ENCODE measurements at places on chromosomes 2 and 18.

GRCh38 chr18:58544616-58545337, 84.1 kb downstream of the ALPK2 start:
- no peak for DNase-seq

DNA sequence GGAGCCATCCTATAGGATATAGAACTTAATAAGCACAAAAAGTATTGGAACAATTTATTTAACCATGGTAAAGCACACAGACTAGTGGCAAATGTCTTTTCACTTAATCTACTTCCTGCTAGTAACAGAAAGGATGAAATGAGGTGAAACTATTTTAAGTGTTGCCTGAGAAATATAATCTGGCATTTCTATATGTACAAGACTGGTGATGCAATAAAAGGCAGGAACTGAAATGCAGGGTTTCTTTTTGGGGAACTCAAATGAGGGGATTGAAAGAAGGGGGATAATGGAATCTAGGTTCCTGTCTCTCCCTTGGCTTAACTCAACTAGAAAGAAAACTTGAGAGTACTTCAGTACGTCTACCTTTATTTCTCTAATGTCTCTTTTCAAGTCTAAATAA, 122.3 kb downstream of the MEMO1 start:
- DNase-seq: no peak

DNA sequence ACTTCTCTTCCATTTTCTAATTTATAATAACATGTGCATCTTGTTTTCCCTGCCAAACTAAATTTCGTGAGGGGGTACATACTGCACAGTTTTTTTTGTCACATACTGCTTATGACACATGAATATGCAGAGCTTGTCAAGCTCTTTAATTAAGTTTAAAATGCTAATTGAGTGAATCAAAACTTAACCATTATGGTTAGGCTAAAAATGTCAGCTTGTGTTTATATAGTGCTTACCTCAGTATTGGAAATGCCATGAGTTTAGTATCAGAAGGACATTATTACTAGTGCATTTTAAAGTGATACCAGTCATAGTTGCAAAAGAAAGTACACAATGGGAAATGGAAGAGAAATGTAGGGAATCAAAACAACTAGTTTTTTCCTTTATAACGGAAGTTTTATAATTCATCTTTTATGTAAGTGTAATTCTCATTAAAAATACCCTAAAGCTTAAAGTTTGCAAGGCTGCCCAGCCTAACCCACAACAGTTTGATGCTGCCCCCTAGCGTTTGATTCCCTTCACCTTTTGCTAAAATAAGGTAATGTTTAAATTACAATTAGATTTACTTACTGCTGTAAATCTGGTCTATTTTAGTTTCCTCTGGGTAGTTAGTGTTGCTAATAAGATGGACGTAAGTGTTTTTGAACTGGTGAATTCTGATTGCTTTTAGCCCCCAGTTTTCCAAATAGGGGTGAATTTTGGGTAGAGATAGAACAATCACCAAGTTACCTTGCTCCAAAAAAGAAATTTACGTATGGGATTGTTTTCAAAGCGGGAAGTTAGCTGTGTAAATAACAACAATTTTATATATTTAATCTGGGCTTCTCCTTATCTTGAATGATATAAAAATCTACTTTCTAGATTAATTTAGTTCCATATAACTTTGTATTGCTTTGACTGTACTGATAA, 3.2 kb downstream of the SLC39A10 start:
- no peak for DNase-seq

- DNase-seq: no peak
Observed at GRCh38 chr2:137886083-137886831, 78.0 kb upstream of the HNMT start.

GRCh38 chr2:241061275-241061674, 40.8 kb downstream of the MTERF4 start:
- DNase-seq: no peak

DNA sequence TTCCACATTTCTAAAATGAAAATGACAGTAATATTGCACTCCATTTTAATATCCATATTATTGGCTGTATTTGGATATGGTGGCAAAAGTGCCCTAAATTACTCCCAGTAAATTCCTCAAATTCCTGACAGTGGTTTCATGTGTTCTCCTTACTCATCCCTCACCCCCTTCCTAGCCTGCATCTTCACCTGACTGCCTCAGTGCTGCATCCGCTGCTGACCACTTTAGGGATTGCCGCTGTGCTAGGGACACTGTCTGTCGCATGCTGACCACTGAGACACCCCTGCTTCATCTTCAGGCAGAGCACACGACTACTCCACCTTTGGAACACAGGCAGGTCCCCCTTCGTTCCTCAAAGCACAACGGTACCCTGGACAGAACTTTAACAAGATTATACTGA, 32.6 kb downstream of the DSEL start:
- no peak for DNase-seq

- no peak for DNase-seq
Observed at GRCh38 chr2:203887677-203888076, 20.1 kb downstream of the CTLA4 start.
